AG08395 (cell line): ENCODE measurements at places on chromosomes 16 and 17.

DNA sequence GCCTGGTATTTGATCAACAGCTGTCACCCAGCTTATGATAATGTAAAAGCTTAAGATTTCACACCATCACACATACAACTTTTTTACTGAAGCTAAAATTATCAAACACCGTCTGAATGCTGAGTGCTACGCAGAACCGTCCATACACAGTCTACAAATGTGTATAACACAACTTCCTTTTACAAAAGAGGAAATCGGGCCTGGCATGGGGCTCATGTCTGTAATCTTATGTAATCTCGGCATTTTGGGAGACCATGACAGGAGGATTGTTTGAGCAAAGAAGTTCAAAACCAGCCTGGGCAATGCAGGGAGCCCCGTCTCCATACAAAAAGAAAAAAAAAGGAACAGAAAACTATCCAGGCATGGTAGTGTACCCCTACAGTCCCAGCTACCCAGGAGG lies 19.6 kb upstream of the QRICH2 start:
- DNase-seq: no peak

- DNase-seq: no peak
Observed at GRCh38 chr16:14511800-14512135, 118.3 kb downstream of the PARN start.

- DNase-seq: peak; percentile 81
Observed at GRCh38 chr16:87582216-87582965, 19.9 kb upstream of the JPH3 start.

- DNase-seq: peak; percentile 3
Observed at GRCh38 chr17:2198927-2199326, 104.7 kb downstream of the SMG6 start.

GRCh38 chr16:27743963-27744362 lies 194.0 kb downstream of the KATNIP start:
- DNase-seq: no peak

DNA sequence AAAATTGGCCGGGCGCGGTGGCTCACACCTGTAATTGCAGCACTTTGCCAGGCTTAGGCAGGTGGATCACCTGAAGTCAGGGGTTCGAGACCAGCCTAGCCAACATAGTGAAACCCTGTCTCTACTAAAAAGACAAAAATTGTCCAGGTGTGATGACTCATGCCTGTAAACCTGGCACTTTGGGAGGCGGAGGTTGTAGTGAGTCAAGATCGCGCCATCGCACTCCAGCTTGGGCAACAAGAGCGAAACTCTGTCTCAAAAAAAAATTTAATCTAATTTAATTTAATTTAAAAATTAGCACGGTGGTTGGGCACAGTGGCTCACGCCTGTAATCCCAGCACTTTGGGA lies 1.6 kb upstream of the HBQ1 start:
- no peak for DNase-seq

DNA sequence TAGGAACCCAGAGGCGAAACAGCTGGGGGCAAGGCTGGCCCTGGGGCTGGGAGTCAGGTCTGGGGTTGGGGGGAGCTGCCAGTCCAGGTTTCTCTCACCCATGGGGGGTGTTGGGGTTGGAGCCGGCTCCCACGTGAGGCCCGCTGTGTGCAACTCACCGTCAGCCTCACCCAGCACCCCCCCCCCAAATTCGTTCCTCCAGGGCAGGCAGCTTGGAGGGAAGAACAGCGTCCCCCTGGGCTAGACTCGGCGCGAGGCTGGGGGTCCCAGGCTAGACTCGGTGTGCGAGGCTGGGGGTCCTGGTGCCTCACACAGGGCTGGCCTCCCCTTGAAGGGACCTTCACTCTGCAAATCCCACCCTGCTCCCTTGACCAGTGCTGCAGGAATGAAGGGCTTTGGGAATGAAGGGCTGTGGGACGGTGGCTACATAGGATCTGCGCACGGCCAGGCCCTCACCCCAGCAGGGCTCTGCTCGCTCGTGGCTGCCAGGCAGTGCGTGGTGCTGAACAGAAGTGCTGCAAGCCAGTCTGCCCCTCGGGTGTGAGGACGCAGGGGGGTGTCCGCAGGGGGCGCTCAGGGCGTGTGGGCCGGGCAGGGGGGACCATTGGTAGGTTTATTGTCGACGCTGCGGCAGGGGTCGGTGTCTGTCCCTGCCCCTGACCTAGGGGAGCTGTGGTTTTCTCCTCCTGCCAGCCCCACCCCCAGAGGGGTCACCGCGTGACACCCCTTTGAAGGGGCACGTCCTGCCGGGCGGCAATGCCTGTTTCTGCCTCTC lies 74.7 kb downstream of the KLHDC4 start:
- DNase-seq: no peak

DNA sequence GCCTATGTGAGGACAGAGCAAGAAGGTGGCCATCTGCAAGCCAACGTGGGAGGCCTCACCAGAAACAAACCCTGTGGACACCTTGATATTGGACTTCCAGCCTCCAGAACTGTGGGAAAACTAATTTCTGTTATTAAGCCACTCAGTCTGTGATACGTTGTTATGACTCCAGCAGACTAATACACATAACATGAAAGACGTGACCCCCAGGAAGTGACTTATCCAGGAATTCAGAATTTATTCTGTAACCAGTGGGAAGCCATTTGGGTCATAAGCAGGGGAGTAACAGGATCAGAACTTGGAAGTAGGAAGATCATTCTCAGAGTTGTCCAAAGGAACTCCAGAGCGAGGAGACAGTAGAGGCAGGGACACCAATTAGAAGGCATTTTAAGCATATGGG lies 12.5 kb upstream of the GINS3 start:
- no peak for DNase-seq

- DNase-seq: no peak
Observed at GRCh38 chr16:3194792-3195191, 6.8 kb downstream of the OR1F1 start.

- DNase-seq: no peak
Observed at GRCh38 chr16:85971902-85972638, 73.1 kb downstream of the IRF8 start.

DNA sequence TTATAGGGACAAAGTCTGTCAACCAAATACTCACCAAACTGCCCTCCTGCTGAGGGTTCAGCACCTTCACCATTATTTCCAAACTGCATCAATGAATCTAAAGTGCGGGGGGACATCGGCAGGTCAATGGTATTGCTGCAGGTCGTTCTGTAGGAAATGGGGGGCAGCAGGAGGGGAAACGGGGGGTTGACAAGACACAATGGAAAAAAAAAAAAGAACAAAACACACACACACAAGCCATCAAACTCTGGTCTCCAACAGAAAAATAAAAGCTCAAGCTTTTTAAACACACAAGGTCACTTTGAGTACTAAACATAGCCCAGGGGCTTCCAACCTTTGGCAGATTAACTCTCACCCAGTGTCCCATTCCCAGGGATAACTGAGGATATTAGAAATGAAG lies 28.5 kb downstream of the STAT5A start:
- no peak for DNase-seq

DNA sequence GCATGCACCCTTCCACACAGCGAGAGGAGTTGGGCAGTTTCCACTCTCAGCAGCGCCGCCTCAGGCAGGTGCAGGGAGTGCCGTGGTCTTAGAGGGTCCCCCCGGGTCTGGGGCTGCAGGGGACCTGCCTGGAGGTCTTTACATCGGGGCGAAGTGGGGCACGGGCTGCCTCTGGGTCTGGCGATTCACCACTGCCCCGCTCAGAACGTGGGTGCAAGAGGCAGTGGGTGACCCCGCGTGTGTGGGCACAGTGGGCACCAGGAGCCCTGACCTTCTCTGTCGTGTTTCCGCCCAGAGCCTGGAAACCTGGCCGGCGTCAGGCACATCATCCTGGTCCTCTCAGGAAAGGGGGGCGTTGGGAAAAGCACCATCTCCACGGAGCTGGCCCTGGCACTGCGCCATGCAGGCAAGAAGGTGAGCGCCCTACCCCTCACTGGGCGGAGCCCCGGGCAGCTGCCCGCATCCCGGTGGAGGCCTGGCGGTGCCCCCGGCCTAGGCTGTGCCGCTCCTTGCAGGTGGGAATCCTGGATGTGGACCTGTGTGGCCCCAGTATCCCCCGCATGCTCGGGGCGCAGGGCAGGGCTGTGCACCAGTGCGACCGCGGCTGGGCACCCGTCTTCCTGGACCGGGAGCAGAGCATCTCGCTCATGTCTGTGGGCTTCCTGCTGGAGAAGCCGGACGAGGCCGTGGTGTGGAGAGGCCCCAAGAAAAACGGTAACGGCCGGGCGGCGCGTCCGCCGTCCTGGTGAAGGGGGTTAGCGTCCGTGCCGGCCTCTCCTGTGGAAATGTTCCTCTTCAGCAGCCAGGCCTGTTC lies 3.7 kb downstream of the NUBP2 start:
- DNase-seq: no peak

DNA sequence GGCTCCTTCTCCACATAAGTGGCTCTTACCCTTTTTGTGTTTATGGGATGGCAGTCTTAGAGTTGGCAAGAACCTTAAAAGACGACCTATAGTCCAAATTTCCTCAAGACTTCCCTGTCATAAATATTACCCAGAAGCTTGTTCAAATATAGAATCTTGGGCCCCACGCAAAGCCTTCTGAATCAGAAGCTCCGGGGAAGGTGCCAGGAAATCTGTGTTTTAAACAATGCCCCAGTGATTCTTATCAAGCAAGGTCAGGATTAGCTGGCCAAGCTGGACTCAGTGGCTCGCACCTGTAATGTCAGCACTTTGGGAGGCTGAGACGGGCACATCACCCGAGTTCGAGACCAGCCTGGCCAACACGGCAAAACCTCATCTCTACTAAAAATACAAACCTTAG lies 85.7 kb downstream of the TIMM22 start:
- DNase-seq: no peak

- no peak for DNase-seq
Observed at GRCh38 chr17:10360578-10360977, 12.2 kb downstream of the MYH13 start.

DNA sequence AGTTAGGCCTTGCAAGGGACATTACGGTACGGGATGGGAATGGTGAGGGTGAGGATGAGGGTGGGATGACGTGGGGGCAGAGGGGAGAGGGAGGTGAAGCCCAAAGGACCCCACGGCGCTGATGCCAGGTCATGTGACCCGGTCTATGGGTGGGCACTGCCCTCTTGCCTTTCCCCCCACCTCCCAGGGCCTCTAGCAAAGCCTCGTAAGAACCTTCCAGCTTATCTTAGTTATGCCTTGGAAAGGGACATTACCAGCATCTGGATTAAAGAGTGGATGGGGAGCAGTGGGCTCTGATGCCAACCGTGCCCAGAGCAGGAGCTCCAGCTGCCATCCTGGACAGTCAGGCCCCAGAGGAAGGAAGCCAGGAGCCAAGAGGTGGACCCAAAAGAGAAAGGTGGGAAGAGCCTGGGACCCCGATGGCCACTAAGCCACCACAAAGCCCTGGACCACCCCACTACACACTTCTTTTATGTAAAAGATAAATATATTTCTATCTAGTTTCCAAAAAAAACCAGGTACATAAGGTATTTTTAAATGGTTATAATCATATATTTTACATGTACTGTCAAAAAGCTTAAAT lies 40.9 kb downstream of the TK2 start:
- no peak for DNase-seq

GRCh38 chr16:64452446-64452845 lies 669.4 kb downstream of the CDH11 start:
- no peak for DNase-seq

- DNase-seq: no peak
Observed at GRCh38 chr17:72399608-72400487, 279.0 kb downstream of the SOX9 start.

GRCh38 chr17:4482338-4483011 lies 16.2 kb upstream of the SPNS2 start:
- DNase-seq: no peak

- no peak for DNase-seq
Observed at GRCh38 chr16:52366983-52367382, 180.0 kb downstream of the TOX3 start.

DNA sequence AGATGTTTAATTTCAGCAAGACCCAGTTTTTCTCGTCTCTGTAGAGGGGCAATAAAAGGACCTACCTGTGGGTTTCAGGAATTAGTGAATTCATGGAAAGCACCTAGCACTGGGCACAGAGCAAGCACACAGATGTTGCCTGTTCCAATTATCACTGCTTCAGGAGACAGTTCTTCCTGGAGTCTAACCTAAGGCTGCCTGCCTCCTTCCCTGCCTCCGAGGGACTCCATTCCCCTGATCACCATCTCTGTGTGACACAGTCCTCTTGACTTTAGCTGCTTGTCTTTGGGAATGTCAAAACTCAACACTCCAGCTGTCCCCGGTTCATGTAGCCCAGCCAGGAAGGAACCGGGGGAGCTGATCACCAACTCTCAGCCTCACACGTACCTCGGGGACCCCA lies 474.9 kb downstream of the SLC39A11 start:
- no peak for DNase-seq

DNA sequence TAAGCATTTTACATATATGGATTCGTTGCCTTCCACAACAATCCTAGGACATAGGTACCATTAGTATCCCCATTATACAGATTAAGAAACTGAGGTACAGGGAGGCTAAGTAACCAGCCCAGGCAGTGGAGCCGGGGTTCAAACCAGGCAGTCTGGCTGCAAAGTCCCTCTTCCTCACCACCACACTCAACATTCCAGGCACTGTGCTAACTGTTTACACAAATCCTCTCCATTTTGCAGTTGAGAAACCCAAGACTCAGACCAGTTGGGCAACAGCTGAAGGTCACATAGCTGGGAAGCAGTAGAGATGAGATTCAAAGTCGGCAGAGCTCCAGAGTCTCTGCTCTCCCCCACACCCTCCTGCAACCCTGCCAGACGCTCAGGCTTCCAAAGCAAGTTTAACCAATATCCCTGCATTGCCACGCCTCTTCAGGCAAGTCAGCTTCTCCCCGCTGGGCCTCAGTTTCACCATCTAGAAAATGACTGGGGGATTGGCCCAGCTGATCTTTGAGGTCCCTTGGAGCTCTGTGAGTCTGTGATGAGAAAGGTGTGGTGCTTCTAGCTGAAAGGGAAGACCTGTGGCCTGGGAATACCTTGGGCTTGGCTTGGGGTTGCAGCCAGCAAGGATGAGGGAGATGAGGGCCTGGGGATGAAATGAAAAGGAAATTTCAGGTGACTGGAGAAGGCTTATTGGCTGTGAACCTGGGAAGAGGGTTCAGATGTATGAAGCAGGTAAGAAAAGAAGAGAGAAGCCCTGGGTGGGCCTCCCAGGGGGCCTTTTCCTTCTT lies 14.0 kb downstream of the CCR7 start:
- DNase-seq: peak; percentile 91

DNA sequence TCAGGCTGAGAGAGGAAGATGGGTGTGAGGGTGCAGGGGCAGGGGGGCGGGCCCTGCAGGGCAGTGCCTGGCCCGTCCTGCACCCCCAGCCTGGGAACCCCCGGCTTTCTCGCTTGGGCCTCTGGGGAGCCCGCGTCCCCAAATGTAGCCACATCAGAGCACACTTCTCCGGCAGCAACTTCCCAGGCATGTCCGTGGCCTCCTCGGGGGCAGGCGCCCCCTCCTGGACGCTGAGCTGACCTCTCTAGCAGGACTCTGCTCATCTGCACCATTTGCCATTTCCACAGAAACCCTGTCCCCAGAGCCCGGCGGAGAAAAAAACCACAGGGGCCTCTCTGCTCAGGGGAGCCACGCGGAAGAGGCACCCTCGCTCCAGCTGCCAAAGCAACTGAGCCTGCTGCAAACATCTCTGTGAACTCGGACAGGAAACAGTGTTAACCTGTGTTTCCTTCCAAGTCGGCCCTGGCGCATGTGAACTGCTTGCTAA lies 63.4 kb downstream of the KLHDC4 start:
- DNase-seq: peak; percentile 57
